ENCODE measurements at places on chromosomes 12 and 14.

DNA sequence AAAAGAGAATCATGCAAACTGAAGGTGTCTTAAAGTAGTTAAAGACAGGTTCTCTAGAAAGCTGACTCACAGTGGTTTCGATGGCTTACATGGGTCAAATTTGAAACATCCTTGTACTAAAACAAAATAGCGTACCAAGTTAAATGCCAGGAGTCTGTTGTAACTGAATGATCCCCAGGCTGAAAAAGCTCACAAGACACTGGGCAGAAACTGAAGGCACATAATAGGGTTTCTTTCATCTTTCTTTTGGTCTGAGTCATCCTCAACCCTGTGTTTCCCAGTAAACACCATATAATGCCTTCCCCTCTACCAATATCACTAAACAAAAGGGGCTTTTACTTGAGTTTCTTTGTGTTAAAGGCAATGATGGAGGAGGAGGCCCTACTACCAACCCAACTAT lies 12.8 kb downstream of the ZFYVE1 start:
- DNase-seq, result no peak

DNA sequence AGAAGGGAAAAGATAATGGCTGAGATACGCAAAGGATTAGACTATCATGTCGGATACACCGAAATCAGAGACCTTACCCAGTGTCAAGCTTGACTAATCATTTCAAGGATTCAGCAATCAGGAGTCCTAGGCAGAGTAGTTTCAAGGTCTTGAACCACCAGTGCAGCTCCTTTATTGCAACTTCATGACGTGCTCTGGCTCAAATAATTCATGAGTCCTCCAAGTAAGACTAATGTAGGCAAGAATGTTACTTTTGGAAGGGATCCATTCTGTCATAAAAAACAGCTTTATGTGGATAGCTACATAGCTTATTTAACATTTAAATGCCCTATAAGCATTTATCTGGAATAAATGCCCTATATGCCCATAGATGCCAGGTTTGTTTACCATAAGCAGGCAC lies 123.2 kb downstream of the LMO3 start:
- no peak for DNase-seq

DNA sequence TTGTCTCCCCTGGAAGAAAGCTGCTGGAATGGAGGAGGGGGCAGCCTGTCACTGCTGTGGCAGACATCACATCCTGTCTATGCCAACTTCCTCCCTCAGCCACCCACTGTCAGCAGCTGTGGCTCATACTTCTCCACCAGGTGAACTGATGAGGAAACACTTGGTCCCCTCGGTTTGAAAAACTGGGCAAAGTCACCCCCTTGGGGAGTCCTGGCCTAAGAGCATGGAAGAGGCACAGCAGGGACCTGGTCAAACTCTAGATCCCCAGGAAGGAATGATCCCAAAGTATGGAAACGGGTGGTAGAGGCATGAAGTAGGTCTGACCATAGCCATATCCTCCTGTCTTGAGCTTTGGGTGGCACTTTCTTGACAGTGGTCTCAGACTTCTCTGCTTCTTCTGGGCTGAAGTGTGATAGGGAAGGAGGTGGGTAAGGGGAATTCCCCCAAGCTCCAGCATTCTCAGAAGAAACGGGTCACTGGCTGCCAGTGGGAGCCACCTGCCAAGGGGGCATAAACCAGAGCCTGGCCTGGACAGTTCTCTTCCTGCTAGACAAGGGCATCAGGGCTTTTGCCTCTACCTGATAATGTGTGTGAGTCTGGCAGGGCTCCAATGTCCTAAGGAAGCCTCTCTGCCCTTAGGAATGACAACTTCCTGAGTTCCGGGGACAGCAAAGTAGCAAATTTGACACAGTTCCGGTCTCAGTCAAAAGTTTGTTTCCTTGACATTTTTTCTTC lies 36.0 kb downstream of the FMNL3 start:
- peak; percentile 80 for DNase-seq

DNA sequence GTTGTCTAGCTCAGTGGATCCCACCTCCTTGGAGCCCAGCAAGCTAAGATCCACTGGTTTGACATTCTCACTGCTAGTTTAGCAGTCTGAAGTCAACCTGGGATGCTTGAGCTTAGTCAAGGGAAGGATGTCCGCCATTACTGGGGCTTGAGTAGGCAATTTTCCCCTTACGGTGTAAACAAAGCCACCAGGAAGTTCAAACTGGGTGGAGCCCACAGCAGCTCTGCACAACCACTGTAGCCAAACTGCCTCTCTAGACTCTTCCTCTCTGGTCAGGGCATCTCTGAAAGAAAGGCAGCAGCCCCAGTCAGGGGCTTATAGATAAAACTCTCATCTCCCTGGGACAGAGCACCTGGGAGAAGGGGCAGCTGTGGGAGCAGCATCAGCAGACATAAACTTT lies 16.7 kb upstream of the TAS2R43 start:
- peak; percentile 2 for DNase-seq

DNA sequence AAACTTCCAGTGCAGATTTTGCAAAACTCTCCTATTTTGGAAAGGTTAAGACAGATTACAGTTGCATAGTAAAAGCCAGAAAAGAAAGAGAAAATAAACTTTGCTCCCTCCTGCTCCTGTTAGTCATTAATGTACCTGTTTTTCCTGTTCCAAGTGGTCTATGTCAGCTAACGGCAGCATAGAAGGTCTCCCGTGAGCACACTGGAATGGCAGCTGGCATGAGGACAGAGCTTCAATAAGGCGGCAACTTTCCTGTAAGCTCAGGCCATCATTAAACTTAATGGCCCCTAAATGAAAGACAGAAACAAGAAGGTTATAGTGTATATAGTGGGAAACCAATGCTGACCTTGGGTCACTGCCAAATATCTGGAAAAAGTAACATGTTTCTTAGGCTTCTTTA lies 16.0 kb downstream of the EIF2B2 start:
- DNase-seq, result no peak

GRCh38 chr14:99320105-99320572 lies 48.1 kb upstream of the BCL11B start:
- DNase-seq, result peak; percentile 77

DNA sequence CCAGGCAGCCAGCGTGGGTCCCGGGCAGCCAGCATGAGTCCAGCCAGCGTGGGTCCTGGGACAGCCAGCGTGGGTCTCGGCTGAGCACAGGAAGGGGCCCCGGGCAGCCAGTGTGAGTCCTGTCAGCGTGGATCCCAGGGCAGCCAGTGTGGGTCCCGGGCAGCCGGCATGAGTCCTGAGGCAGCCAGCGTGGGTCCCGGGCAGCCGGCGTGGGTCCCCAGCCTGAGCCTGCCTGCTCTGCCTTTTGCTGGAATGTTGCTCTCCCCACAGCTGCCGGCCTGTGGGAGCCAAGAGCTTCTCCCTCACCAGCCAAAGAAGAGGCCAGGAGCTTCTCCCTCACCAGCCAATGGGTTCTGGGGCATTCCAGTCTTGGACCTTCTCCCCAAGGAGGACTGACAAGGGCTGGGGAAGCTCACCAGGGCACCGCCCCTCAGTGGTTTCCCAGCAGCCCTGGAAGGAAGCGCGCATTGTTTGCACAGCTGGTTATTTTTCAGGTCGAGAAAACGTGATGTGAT lies 15.0 kb upstream of the RFLNA start:
- no peak for DNase-seq

GRCh38 chr12:468671-469389 lies 9.1 kb downstream of the B4GALNT3 start:
- no peak for DNase-seq

GRCh38 chr12:3313066-3313465 lies 177.9 kb upstream of the PRMT8 start:
- no peak for DNase-seq

DNA sequence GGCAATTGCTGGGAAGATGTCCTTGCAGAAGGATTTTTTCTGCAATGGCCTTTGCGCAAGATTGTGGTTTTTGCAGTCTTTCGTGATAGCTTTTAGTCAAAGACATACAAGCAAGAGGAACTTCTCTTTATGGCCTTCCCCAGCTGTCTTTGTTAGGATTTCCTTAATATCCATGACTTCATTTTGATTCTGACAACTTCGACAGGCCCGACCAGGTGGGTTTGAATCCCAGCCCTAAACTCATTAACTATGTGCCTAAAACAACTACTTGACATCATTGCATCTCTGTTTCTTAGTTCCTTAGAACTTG lies 13.3 kb upstream of the VRK1 start:
- DNase-seq, result no peak

GRCh38 chr12:81070846-81071245 lies 7.0 kb upstream of the ACSS3 start:
- DNase-seq, result no peak

- no peak for DNase-seq
Observed at GRCh38 chr12:124556074-124556466, 11.3 kb downstream of the NCOR2 start.

- peak; percentile 11 for DNase-seq
Observed at GRCh38 chr12:65602610-65603295, 221.5 kb upstream of the HMGA2 start.

- no peak for DNase-seq
Observed at GRCh38 chr12:73361156-73361863, 1089.1 kb downstream of the TRHDE start.

DNA sequence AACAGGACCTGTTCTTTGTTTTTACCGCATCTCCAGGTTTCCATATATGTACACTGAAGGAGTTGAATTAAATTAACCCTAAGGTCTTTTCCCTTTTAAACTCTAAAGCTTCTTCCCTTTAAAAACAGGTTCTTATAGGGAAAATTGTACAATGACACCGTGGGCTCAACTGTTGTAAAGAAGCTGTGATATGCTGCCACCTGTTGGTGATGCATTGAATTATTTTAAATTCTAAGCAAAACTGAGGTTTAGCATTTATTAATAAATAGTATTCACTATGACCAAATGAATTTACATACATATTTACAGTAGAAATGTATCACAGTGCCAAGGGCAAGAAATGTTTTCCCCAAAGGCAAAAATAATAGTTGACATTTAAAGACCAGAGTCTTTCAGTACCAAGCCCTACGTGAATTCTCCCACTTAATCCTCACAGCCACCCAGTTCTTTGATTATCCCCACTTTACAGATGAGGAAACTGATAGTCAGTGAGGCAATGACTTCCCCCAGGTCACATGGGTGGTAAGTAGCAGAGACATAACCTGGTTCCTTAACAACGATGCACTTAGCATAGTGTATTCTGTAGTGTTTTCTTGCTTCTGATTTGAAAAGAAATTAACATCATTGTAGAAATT lies 35.7 kb upstream of the TMEM263 start:
- peak; percentile 61 for DNase-seq

- DNase-seq, result no peak
Observed at GRCh38 chr14:106665814-106666213, 1139.4 kb downstream of the TMEM121 start.

DNA sequence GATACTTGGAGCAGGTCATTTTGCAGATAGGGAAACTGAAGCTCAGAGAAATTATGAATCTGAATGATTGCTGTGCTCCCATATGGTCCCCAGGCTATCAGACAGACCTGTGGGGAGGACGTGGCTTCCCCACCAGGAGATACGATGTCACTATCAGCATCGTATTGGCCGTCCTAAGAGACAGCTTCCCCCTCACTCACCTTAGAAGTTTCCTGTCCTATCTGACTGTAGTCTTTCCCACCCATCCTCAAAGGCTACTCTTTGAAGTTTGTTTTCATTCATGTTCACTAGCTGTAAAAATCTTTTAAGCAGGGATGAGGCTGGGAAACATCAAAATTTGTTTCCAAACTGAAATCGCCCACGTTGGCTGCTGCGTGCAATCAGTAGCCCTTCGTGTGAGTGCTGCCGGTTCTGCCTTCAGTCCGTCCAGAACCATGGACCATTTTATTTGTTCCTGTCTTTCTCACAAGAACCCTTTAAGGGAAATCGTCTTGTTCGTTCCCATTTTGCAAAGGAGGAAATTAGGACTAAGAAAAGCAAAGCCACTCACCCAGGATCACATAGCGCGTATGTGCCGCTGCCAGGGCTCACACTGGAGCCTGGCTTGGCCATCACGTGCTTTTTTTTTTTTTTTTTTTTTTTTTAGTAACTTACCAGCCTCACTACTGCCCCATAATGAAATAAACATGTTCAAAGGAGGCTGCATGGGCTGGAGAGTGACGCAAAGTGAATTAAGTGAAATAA lies 1.0 kb upstream of the KDM2B start:
- DNase-seq, result peak; percentile 32

- no peak for DNase-seq
Observed at GRCh38 chr14:86799244-86799647, 1193.7 kb downstream of the GALC start.

Data from CD4-positive, alpha-beta T cell treated with Interferon alpha-2 for 1 hour (primary cell).